ENCODE measurements at places on chromosomes 13 and 19.
A peak's percentile ranks its signal among the peaks of the same experiment; 100 is the strongest.

DNA sequence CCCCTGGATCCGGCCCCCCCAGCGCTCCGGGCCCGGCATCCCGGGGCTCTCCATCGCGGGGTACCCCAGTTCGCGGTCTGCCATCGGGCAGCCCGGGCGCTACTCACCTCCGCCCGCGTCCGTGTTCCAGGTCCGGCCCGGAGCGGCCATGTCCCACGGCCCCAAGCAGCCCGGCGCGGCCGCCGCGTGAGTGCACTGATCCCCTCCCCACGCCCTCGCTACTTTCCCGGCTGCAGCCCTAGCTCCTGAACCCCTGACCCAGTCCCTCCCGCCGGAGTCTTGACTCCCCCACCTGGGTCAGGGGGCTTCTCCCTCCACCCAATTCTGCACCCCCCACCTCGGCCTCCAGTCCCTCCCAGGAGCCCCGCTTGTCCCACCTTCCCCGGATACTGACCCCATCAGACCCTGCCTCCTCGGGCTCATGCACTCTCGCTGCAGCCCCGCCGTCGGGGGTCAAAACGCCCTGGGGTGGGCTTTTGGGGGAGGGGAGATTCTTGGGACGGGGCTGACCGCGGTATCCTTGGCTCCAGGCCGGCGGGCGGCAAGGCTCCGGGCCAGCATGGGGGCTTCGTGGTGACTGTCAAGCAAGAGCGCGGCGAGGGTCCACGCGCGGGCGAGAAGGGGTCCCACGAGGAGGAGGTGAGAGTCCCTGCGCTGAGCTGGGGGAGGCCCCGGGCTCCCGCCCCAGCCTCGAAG, 566 bp downstream of the HMG20B start:
- peak; percentile 46 for DNase-seq

- DNase-seq: no peak
Measured at GRCh38 chr13:49399801-49400472, 43.9 kb downstream of the CAB39L start.

GRCh38 chr13:85163063-85163462, 636.2 kb downstream of the SLITRK6 start:
- no peak for DNase-seq

GRCh38 chr19:662207-662961, 630 bp downstream of the RNF126 start:
- DNase-seq: peak; percentile 51

GRCh38 chr13:31069808-31070534, 91.7 kb downstream of the HSPH1 start:
- DNase-seq: no peak

DNA sequence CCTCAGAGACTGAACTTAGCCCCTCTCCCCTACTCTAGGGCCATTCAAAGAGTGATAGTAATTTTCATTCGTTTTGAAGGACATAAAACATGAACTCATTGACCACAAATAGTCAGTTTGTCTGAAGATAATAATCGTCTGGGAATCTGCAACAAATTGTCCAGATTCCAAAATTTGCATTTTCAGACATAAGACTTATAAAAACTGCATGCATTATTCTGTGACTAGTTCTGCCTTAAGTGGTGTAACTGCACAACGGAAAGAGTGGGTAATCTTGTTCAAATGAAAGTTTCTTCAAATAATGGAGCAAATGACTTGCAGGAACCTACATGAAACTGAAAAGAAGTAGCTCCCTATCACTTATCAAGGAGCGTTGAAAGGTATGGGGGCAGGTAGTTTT, 8.4 kb downstream of the CSNK1A1L start:
- no peak for DNase-seq

GRCh38 chr19:43692385-43692784, 22.4 kb upstream of the PLAUR start:
- no peak for DNase-seq

- peak; percentile 75 for DNase-seq
Measured at GRCh38 chr19:13781547-13781946, 7.3 kb downstream of the C19orf53 start.

- DNase-seq: no peak
Measured at GRCh38 chr19:803686-804418, 6.6 kb downstream of the PTBP1 start.
